ELF-1 (cell line): ENCODE measurements at places on chromosomes 13 and 19.

DNA sequence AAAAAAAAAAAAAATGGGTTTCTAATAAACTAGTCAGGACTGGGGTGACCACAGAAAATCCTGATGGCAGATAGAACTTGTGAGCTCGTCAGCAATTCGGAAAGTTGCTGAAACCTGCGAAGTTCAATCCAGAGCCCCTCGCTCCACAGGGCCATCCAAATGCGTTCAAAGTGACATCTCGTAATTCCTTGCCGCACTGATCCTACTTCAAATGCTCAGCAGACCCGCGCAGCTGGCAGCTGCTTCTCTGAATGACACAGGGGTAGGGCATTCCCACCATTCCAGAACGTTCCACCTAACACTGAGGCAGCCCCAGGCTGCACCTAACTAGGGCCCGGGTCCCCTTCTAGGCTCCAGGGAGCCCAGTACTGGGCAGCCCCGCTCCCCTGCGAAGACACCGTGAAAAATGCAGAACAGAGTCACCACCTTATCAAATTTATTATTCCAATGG lies 4.8 kb upstream of the DAPK3 start:
- DNase-seq: no peak

DNA sequence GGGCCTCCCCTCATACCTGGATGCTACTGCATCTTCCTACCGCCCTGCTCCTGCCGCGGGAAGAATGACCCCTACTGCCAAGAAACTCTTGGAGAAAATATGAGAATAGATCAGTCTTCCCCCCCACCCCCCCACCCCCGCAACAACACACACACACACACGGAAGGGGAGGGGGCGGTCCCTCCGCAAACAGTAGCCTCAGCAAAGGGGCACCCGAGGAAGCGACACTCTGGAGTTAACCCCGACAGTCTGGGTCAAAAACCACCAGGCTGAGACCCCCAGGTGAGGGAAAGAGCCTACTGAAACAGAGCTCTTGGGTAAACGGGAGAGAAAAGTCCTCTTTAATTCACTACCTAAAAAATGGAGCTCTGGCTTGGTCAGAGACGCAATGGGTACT lies 1.2 kb downstream of the MED26 start:
- no peak for DNase-seq

- DNase-seq: no peak
Measured at GRCh38 chr13:48400090-48400694, 12.7 kb downstream of the LPAR6 start.

GRCh38 chr13:70616847-70617246 lies 508.6 kb upstream of the KLHL1 start:
- DNase-seq: no peak
